ENCODE measurements at places on chromosomes 4 and X. TPM values are rescaled to one million over a fixed set of nuclear protein-coding genes. Genes with fewer than 3 reads are reported as not detected.

Gene RLIM
- 33.1 TPM for polyA plus RNA-seq

Gene ADGRA3
- polyA plus RNA-seq: 55.7 TPM

GRCh38 chrX:40984962-40985361 is 100.3 kb upstream of the USP9X start:
- DNase-seq: no peak

- DNase-seq: no peak
These were observed 7.4 kb upstream of the MGST2 start for GRCh38 chr4:139658185-139658584.

- no peak for DNase-seq
These were observed 12.3 kb upstream of the DTHD1 start for GRCh38 chr4:36269101-36269500.

DNA sequence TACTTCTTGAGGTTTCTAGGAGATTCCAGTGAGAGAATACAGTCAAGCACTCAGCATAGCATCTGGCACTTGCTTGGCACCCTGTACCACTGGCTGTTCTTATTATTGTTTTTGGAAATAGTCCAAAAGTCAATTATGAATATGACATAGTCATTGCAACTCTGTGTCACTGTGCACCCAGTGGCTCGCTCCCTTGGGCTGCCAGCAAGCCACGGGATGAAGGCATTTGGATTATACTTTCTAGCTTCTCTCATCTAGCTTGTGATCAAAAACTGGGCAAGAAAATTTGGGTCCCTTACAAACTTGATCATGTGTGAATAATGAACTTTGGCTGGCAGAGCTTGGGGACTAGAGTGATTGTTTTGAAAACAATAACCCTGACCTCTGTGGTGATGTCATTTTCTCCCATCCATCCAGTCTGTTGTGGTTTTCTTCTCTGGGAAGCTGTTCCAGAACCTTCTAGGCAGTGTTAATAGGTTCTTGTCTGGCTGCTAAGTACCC is 32.7 kb upstream of the LIMCH1 start:
- DNase-seq: no peak

GRCh38 chrX:36898301-36898700 is 109.9 kb upstream of the FAM47C start:
- DNase-seq: no peak

GRCh38 chrX:126342859-126343258 is 176.8 kb upstream of the DCAF12L2 start:
- DNase-seq: no peak

Measured in right renal cortex interstitium (tissue), 3 donors.